Common myeloid progenitor, CD34-positive (primary cell): ENCODE measurements at places on chromosomes 6 and 20.

- DNase-seq, result no peak
Observed at GRCh38 chr6:36169023-36170007, 27.2 kb upstream of the BRPF3 start.

GRCh38 chr6:82385961-82386360, 22.3 kb downstream of the TPBG start:
- DNase-seq, result no peak

GRCh38 chr6:63732336-63732735, 96.7 kb downstream of the PHF3 start:
- DNase-seq, result no peak

GRCh38 chr6:90765895-90766294, 179.0 kb upstream of the MAP3K7 start:
- no peak for DNase-seq

- no peak for DNase-seq
Observed at GRCh38 chr6:52990342-52990741, 4.7 kb downstream of the GSTA4 start.

DNA sequence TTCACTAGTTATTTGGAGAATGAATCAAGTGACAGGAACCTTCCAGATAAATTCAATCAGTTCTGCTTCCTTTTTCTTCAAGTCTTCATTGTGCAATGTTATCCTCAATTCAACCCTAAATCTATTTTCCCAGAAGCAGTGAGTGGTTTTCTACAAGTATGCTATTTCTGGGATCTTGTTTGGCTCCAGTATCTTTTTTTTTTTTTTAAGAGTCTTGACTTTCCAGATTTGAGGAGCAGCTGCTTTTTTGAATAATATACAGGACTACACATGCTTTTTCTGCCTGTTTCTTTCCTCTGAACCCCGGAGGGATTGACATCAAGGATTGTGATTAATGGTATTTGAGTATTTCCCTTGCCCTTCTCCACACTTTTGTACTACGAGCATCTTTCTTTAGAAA, 339.2 kb upstream of the JAG1 start:
- DNase-seq, result no peak

- no peak for DNase-seq
Observed at GRCh38 chr20:53929974-53930650, 140.3 kb downstream of the BCAS1 start.

GRCh38 chr20:21562656-21563055, 48.8 kb upstream of the NKX2-2 start:
- no peak for DNase-seq
